NCI-H187 treated with DMSO at 0.1 percent for 48 hours (cell line): ENCODE measurements at places on chromosomes 2 and 18.

GRCh38 chr2:33086400-33087015, 139.8 kb downstream of the LTBP1 start:
- DNase-seq, result no peak

GRCh38 chr2:203982276-203982675, 45.7 kb downstream of the ICOS start:
- DNase-seq, result no peak

GRCh38 chr2:15940661-15941480, 521 bp downstream of the MYCN start:
- DNase-seq, result no peak

GRCh38 chr2:37350034-37350433, 5.6 kb downstream of the QPCT start:
- DNase-seq, result no peak

GRCh38 chr18:46337271-46337670, 233.1 kb downstream of the HAUS1 start:
- no peak for DNase-seq

- DNase-seq, result no peak
Observed at GRCh38 chr2:182545420-182546167, 118.8 kb upstream of the PDE1A start.

GRCh38 chr2:138020432-138020831, 56.2 kb downstream of the HNMT start:
- DNase-seq, result no peak

DNA sequence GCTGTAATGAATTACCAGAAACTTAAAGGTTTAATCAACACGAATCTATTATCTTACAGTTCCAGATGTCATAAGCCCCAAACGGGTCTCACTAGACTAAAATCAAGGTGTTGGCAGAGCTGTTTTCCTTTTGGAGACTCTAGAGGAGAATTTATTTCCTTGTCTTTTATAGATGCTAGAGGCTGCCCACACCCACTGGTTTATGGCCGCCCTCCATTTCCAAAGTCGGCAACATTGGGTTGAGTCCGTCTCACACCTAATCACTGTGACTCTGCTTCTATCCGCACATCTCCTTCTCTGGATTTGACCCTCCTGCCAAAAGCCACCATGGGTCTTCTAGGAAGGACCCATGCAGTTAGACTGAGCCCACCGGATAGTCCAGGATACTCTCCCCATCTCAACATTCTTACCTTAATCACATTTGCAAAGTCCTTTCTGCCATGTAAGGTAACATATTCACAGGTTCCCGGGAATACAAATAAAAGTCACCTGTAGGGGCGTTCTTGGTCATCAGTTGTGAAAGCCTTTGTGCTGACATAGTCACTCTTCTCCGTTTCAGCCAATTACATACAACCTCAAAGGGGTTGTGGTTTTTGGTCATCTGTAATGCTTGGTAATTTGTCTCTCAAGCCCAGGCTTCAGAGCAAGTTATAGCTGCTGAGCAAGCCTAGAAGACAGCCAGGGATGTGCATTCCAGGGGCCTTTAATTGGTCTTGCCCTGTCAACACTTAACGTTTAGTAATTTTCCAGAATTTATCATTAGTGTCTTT, 179.4 kb downstream of the ANTXR1 start:
- DNase-seq, result no peak

- DNase-seq, result no peak
Observed at GRCh38 chr2:74385396-74385795, 5.3 kb upstream of the DCTN1 start.

DNA sequence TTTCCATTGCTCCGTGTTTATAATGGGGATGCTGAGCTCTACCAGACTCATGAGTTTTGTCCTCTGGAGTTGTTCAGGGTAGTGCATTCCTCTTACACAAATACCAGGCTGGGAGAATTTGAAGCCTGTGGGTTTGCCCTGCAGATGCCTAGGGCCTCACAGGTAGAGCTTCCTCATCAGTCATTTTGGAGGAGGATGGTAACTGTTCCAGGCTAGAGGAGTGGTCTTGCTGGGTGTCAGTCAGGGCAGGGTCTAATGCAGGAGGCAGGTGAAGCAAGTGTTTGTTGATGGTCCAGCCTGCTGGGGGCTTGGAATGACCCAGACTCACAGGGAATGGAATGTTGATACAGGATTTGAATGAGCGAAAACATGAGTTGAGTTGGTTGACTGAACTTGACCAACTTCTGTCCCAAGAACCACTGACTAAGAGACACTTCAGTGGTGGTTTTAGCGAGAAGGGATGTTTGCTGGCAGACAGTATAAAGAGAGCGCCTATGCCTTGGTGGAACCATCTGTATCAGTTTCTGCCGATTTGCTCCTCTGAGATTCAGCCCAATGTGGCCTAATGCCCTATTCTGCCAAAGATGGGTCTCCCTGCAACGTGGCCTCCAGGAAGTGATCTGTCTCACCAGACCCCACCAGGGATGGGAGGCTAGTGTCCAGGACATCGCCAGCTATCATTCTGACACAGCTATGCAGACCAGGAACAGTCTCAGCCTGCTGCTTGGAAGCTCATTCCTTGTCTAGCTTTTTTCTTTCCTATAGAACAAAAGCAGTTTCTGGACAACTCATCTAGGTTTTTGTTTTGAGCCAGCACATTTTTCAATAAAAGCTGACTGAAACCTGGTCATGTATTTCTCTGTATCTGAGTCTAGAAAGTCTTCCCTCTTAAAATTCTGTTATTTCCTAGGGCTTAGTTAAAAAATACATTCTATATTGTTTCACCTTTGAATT, 9.3 kb downstream of the IL1R2 start:
- DNase-seq, result no peak

DNA sequence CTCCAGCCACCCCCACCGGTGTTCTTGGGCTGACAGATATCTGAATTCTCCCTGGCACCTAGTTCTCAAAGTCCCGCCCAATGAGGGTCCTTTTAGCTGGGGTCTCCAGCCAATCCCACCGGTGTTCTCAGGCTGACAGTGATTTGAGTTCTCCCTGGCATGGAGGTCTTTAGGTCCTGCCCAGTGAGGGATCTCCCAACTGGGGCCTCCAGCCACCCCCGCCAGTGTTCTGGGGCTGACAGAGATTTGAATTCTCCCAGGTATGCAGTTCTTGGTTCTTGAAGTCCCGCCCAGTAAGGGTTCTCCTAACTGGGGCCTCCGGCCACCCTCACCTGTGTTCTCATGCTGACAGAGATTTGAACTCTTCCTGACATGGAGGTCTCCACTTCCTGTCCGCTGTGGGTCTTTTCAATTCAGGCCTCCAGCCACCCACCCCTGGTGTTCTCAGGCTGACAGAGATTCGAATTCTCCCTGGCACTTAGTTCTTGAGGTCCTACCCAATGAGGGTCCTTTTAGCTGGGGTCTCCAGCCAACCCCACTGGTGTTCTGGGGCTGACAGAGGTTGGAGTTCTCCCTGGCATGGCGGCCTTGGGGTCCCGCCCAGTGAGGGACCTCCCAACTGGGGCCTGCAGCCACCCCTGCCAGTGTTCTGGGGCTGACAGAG, 154.6 kb downstream of the ANKRD36 start:
- no peak for DNase-seq

DNA sequence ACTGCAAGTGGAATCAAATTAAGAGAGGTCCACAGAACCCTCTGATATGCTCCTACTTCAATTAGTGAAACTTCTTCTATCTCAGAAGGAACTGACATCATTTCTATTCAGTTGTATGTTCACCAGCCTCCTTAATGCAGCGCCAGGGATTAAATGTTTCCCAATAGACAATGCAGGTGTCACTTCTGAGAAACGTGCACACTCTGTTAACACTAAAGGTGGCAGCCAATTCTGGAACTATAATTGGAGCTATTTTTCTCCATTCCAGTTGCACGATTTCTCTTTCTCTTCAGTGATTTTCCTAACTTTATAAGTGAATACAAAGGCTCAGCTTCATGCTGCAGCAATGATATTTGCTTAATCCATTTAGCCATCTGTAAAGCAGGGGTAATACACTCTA, 821.9 kb downstream of the TDRD15 start:
- no peak for DNase-seq

DNA sequence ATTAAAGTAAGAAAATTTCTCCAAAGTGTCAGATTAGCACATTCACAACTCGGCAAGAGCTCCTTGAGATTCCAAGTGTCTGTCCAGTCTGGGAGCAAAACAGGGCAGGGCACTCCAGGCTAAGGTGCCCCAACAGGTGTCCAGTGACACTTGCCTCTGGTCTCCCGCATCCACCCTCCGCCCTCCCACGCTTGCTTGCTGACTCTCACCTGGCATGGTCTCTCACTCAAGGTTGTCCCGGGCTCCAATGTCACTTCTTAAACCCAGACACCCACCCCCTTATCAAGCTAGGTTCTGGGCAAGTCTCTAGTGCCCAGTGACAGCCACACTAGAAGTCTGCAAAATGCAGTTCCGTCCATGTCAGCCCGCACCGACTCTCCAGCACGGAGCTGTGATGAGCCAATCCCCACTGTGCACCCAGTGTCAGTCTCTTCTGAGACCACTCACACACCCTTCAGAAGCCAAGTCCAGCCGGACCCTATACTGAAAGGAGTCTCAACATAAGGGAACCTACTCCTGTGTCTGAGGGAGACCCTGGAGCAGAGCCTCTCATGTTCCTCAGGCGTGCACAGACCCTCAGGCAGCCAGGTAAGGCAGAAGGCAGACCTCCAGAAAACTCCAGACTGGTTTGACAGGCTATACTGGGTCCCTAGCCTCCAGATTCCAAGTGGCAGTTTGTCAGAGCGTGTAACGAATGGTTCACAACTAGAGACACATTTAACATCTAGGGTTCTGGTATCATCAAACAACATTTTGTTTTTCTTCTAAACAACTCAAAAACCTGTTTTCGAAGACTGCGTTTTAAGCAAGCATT, 45.6 kb downstream of the HDLBP start:
- no peak for DNase-seq

- no peak for DNase-seq
Observed at GRCh38 chr18:44859263-44859662, 178.6 kb downstream of the SETBP1 start.

- DNase-seq, result no peak
Observed at GRCh38 chr2:55592130-55592529, 25.3 kb downstream of the PPP4R3B start.

DNA sequence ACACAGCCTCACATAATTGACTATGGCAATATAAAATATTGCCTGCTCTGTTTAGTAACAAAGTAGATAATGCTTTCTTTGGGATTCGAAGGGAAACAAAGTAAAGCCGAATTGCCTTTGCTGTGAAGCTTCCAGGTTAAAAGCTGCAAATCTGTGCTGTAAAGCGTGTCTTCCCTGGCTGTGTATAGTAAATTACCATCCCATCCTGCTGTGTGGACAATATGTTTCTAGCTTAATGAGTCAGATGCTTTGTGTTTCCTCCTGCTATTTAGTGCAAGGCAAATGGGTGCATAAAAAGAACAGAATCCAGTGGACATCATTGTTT, 265.1 kb downstream of the SOCS6 start:
- no peak for DNase-seq

DNA sequence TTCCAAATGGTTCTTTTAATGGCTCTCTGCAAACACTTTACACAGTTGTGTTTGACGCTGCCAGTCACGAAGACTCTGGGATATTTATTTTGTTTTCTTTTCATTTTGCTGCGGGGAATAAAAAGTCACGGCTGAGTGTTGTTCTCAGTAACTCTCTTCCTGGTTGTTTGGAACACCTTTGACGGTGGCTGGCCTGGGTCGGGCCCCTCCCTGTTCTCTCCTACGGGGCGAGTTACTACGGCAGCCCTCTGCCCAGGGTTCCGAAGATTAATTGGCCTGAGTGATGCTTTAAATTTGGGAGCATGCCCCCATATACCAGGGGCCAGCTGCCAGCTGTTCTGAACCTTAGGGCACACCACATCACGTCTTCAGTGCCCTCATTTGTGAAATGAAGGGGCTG, 84.7 kb downstream of the GATA6 start:
- DNase-seq, result no peak

DNA sequence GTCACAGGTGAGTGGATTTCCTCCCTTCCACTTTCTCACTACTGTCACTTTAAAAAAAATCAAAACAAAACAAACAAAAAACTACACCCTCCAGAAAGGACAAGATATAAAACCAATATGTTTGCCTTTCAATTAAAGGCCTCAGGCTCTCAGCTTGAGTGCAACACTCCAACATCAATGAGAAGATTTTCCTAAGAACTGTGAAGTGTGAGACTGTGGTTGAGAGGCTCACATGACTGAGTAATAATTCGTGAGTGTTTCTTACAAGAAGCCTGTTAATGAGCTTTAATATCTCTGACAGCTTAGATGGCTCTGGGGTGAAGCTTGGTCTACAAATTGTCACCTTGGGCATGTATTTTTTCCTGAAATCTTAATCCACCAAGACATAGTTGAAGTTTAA, 216.1 kb downstream of the ETAA1 start:
- DNase-seq, result peak; percentile 59

DNA sequence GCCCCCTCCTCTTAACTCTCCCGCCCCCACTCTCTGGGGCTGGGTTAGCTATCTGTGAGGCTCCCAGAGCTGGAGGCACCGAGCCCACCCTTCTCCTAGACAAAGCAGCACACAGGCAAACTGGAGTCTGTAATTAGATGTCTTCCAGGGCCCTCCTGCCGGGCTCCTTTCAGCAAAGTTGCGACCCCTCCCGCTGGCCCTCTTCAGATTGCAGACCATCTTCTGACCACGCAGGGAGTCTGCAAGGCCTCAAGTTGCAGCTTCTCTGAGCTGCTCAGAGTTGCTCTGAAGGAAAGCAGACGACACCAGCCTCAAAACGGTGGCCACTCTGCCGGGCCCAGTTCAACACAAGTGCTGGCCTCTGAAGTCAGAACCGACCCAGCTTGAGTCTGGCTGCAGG, 228.4 kb upstream of the COPS8 start:
- no peak for DNase-seq

DNA sequence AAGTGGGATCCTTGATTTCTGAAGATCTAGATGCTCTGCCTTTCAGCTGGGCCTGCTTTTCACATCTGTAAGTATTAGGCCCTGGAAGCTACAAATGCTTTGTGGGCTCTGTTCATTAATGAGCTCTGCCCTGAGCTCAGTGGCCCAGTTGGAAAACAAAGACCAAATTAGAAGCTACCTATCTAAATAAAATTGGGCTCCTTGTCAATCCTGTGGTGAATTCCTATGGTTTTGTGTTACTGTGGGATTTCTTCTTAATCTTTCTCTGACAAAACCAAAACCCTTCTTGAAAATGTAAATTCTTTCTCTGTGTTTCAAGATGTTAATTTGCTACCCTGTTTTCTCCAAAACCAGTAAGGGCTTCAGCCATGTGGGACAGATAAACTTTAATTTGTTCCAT, 219.0 kb upstream of the HS6ST1 start:
- no peak for DNase-seq

- DNase-seq, result no peak
Observed at GRCh38 chr2:40658941-40659340, 207.1 kb upstream of the SLC8A1 start.

- no peak for DNase-seq
Observed at GRCh38 chr18:79530821-79531220, 135.1 kb downstream of the NFATC1 start.

DNA sequence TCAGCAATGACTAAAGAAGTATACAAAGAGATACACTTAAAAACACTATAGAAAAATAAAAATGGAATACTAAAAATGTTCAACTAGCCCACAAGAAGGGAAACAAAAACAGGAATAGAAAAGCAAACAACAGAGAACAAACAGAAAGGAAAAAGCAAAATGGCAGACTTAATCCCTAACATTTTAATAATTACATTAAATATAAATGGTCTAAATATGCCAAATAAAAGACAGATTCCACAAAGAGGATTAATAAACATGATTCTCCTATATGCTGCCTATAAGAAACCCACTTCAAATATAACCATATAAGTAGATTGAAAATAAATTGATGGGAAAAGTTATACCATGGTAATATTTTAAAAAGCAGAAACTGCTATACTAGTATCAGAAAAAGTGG, 83.5 kb upstream of the GPR45 start:
- DNase-seq, result no peak
